ENCODE measurements at places on chromosomes 4 and X. TPM values are rescaled to one million over a fixed set of nuclear protein-coding genes. Genes with fewer than 3 reads are reported as not detected.

Gene ITGB1BP2
- not detected for polyA plus RNA-seq

Gene ZNF157
- 0.92 TPM for polyA plus RNA-seq

Gene HSD17B13
- not detected for polyA plus RNA-seq

Gene SPINK2
- polyA plus RNA-seq = 32.8 TPM

Gene CYSLTR1
- 19.7 TPM for polyA plus RNA-seq

DNA sequence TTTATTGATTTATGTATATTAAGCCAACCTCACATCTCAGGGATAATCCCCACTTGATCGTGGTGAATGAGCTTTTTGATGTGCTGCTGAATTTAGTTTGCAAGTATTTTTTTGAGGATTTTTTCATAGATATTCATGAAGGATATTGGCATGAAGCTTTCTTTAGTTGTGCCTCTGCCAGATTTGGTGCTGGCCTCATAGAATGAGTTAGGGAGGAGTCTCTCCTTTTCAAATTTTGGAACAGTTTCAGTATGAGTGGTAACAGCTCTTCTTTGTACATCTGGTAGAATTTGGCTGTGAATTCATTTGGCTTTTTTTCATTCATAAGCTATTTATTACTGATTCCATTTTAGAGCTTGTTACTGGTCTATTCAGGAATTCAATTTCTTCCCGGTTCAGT is 197.2 kb upstream of the NDST4 start:
- no peak for DNase-seq

DNA sequence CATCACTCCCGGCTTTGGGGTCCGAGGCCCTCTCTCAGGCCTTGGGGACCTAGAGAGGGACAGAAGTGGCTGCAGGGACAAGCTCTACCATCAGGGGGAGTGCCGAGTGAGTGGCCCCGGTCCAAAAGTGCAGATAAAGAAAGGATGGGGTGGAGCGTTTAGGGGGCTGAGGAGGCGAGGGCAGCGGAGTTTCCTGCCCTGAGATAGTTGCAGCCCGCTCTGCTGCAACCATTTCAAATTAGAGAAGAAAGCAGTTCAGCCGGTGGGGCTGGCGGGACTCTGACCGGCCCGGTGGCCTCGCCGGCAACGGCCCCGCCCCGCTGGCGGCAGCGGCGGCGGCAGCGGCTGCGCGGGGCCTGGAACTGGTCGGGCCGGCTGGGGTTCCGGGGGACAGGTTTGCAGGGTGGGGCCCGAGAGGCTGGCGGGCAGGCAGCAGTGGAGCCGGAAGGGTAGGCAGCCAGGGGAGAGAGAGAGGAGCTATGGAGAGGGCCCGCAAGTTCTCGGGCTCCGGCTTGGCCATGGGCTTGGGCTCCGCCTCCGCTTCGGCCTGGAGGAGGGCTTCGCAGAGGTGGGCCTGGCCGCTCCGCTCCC is 7.6 kb downstream of the DLG3 start:
- peak; percentile 54 for DNase-seq

- DNase-seq = no peak
Measured at GRCh38 chr4:113840861-113841260, 79.3 kb upstream of the CAMK2D start.

DNA sequence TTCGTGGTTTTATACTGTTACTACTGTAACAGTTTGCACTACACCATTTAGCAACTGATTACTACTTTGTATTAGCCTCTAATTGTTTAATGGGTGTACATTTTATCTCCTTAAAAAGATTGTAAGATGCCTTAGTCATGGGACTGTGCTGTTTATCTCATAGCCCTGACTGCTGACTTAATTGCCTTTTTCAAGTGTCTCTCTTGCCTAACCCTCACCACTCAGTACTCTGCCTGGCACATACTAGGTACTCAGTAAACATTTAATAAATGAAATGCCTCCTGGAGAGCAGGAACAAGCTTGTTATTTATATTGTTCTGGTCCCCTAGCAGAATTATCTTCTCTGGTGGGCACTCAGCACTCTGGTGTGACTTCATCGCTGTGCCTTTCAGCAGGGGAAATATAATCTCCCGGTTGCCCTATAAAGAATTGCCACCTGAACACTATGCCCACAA is 1.7 kb upstream of the STIM2 start:
- DNase-seq = no peak

DNA sequence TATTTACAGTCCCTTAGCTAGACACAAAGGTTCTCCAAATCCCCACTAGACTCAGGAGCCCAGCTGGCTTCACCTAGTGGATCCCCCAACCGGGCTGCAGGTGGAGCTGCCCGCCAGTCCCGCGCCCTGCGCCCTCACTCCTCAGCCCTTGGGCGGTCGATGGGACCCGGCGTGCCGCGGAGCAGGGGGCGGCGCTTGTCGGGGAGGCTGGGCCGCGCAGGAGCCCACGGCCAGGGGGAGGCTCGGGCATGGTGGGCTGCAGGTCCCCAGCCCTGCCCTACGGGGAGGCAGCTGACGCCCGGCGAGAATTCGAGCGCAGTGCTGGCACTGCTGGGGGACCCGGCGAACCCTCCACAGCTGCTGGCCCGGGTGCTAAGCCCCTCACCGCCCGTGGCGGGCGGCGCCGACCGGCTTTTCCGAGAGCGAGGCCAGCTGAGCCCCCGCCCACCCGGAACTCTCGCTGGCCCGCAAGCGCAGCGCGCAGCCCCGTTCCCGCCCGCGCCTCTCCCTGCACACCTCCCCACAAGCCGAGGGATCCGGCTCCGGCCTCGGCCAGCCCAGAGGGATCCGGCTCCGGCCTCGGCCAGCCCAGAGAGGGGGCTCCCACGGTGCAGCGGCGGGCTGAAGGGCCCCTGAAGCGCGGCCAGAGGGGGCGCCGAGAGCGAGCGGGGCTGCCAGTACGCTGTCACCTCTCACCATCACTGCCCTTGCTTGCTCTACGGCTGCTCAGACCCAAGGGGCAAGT is 39.4 kb downstream of the WFS1 start:
- no peak for DNase-seq
